ENCODE measurements at places on chromosomes 7 and 10.
A peak's percentile ranks its signal among the peaks of the same experiment; 100 is the strongest.

DNA sequence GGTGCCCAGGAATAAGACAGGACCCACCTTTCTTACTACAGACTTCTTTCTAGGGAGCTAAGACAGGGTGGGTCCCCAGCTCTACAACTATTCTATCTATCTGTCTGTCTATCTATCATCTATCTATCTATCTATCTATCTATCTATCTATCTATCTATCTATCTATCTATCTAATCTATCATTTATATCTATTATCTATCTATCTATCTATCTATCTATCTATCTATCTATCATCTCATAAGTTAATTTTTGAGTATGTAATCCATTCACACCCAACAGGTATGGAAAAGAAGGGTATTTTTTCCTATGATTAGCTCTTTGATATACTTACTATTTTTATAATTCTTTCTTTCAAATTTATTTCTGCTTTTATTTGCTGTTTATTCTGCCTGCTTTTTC is 55.9 kb downstream of the BAMBI start:
- no peak for DNase-seq

DNA sequence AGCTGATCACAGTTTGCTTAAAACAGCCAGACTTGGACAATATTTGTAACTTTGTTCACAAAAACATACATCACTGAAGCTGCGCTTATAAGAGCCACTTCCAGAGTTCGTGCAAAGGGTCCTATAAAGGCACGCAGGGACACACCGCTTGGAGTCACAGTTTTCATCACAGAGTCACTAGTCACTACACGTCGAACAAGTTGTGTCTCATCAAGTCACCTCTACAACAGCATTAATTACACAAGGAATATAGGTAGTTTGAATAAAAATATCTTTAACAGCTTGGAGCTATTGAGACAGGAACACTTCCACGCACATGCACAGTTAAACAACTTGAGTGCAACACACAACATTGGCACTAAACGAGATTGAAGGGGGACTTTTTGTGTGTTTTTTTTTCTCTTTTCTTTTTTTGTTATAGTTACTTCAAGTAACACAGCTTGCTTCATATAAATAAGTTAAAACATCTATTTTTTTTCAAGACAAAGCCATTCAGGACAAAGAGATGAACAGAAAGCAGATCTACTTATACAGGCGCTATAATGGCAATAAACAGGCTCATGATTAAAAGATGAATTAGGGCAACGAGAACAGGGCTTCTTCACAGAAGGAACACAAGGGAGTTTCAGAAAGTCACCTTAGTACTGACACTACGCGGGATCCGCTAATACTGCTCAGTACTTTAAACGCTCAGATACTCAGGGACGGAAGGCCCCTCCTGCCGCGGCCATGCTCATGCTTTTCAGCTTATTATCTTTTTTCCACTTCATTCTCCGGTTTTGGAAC is 2.2 kb downstream of the HOXA5 start:
- no peak for DNase-seq

- DNase-seq, result no peak
Observed at GRCh38 chr10:118175148-118175547, 128.4 kb upstream of the RAB11FIP2 start.

GRCh38 chr10:124605001-124605370 is 139.2 kb downstream of the FAM53B start:
- DNase-seq, result peak; percentile 23

DNA sequence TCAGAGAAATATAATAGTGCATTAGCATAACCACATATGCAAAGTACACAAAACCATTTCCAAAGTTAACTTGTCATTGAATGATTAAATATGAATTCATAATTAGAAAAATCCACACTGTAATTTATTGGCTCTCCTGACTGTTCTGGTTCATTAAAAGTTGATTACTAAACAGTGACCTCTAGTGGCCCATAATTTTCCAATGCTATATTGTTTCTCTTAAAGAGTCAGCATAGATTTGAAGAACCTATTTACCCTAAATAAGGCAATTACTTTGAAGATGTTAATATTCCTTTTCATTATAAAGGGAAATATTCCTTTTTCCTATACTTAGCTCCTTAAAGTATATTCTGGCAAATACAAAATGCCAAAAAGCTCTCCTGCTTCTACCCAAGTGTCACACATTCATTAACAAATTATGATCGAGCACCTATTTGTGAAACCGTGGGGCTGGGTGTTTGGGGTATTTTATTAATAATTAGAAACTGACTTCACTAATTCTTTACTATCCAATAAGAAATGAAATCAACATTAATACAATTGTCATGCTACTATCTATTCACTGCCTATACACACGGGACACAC is 86.2 kb downstream of the HIBADH start:
- DNase-seq, result peak; percentile 46

GRCh38 chr7:42740408-42740807 is 171.5 kb downstream of the C7orf25 start:
- DNase-seq, result no peak

- peak; percentile 78 for DNase-seq
Observed at GRCh38 chr7:138460649-138461607, 869 bp downstream of the TRIM24 start.

DNA sequence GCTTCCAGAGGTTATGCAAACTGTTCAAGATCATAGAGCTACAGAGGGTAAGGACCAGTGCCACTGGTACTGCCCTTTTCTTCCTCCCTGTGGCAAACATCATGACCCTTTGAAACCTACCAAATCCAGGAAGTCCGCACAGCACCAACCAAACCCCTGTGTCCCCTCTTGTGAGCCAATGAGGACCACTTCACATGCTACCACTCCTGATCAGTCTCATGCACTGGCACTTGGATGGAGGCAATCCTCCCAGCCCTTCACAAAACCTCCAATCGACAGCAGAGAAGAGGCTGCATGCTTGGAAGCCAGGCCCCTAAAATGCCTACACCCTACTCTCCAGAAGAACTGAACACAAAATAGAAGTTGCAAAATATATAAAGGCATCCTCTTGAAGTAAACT is 248.0 kb downstream of the TNS3 start:
- no peak for DNase-seq

- DNase-seq, result no peak
Observed at GRCh38 chr7:80781561-80781979, 137.3 kb downstream of the SEMA3C start.

DNA sequence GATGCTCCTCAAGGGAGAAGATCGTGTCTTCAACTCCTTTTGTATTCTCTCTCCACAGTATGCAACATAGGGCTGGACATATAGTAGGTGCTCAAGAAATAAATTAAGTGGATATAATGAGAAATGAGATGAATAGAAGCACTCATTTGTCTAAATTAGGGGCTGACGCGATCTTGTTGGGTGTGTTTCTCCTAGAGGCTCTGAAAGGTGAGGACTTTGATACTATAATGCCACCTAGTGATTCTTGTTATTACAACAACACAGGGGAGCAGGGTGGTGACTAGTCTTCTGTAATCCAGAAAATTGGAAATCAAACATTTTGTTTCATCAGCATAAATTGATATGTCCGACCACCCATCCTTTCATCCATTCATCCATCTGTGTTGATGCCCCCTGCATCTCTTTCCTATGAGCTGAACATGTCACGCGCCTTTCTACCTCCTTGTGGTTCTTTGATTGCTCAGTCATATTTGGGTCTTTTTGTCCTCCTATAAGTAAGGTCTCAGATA is 3.5 kb upstream of the CFAP58 start:
- DNase-seq, result peak; percentile 83

GRCh38 chr10:12201543-12201942 is 5.6 kb downstream of the CDC123 start:
- DNase-seq, result no peak

GRCh38 chr10:122373721-122374120 is 787 bp upstream of the PLEKHA1 start:
- DNase-seq, result no peak

- DNase-seq, result no peak
Observed at GRCh38 chr10:119546009-119546408, 3.5 kb upstream of the RGS10 start.

- no peak for DNase-seq
Observed at GRCh38 chr10:102683736-102684135, 30.5 kb downstream of the ARL3 start.

GRCh38 chr10:127318396-127318795 is 122.0 kb upstream of the INSYN2A start:
- no peak for DNase-seq

DNA sequence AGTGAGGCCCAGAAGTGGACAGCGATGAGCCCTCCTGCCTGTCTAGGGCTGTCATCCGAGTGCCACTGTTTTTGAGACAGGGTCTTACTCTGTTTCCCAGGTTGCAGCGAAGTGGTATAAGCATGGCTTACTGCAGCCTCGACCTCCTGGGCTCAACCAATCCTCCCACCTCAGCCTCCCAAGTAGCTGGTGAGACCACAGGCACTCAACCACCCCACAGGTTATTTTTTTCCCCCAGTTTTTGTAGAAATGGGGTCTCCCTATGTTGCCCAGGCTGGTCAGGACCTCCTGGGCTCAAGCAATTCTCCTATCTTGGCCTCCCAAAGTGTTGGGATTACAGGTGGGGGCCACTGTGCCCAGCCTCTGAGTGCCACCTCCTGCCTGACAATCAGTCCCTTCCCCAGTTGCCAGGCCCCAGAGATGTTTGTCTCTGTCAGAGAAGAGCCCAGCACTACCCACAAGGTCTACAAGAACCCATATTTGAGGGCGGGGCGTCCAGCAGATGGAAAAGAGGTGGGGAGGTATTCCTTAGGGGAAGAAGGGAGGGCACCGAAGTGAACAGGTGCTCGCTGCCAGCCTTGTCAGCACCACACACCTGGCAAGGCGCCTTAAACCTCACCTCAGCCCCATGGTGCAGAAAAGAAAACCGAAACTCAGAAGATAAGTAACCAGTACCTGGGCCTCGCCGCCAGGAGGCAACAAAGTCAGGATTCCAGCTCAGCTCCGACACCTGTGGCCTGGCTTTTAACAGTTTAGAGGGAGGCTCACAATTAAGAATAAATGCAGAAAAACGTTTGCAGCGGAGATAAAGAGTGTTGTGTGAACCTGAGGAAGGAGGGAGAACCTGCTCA is 77.4 kb upstream of the ANLN start:
- no peak for DNase-seq

DNA sequence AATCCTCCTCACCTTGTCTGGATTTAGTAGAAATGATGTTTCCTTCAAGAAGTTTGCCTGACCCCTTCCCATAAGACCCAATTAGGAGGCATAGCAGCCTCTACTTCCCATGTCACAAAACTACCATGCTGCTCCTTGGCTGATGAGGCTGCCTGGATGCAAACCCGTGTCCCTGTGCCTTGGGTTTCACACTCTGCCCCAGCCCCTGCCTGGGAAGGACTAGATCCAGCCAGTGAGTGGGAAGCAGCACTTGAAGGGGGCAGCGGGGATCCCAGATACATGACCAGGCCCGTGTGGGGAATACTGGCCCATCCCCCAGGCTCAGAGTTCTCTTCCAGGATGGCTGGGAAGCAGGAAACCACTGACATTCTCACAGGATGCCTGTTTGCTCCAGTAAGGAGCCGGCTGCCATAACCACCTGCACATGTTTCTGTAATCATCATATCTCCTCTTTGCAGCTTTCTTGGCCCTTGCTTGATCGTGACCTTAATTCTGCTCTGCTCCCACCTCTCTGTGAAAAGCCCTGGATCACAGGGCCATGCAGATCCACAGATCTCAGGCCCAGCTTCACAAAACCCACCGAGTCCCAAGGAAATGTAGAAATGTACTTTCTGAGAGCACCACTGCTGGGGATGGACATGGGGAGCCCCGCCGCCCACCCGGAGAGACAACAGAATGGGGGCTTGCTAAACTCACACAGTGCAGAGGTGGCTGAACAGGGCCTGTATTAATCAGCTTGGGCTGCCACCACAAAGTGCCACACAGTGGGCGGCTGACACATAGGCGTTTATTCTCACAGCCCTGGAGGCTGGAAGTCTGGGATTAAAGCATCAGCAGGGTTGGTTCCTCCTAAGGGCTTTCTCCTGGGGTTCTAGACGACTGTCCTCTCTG is 287.8 kb upstream of the IGFBP3 start:
- DNase-seq, result no peak

GRCh38 chr10:33345236-33345635 is 10.8 kb upstream of the NRP1 start:
- DNase-seq, result no peak

Measured in B cell (primary cell).